ENCODE measurements at places on chromosomes 12 and 14.

- no peaks in the 10 kb centered on the region for H3K36me3 ChIP-seq
- no peak for DNase-seq
- H3K4me3 ChIP-seq, result no peak overlapping the region
Measured at GRCh38 chr12:122943196-122943595, 23.1 kb downstream of the ABCB9 start.

DNA sequence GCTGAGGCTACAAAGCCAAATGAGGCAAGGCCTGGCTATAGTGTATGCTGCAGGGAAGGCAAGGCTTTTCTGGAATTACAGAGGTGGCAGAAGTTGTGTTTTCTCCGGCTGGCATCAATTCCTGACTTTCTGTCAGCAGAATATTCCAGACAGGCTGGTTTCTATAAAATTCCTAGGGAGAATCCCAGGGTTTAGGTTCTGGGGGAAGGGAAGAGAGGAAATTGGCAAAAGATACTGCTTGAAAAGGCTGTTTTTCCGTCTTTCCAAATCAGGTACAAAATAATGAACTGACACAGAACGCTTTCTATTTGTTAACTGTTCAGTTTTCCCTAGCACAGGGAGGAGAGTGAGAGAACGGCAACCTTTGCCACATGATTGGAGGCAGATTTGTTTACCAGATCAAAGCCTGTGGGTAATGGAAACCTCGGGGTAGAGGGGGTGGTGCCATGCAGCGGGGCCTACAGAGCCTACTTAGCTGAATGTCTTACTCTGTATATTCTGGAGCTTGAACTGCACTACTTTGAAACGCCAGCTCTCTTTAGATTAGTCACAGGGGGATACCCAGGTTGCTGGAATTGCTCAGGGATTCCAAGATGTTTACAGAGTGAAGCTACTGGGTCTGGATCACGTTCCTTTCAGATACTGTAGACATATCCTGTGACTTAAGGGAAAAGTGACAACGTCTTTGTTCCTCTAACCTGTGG is 65.8 kb upstream of the DACT1 start:
- H3K27ac ChIP-seq, result no peak overlapping the region
- no peaks in the 10 kb centered on the region for H3K27me3 ChIP-seq

DNA sequence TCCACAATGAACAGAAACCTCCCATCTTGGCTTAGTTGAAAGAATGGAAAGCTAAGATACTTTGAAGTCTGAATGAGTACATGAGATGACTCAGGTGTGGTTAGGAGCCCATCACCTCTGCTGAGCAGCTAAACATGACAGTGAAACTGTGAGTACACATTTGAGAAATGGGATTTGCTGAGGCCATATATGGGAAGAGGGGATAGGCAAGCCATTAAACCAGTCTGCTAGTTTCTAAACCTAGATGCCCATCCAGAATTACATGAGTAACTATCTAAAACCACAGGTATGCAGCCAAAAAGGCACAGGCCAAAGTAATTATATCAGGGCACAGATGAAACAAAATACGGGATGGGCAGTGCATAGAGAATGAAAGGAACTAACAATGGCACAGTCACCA is 41.2 kb downstream of the NKX2-1 start:
- no peaks in the 10 kb centered on the region for H3K27me3 ChIP-seq
- DNase-seq, result no peak
- no peaks in the 10 kb centered on the region for H3K36me3 ChIP-seq
- H3K4me3 ChIP-seq, result no peak overlapping the region
- H3K27ac ChIP-seq, result no peak overlapping the region
- H3K4me1 ChIP-seq, result no peaks in the 10 kb centered on the region

GRCh38 chr14:93163564-93163963 is 21.1 kb downstream of the MOAP1 start:
- H3K4me3 ChIP-seq, result no peak overlapping the region
- H3K27ac ChIP-seq, result no peak overlapping the region
- H3K27me3 ChIP-seq, result no peaks in the 10 kb centered on the region
- no peaks in the 10 kb centered on the region for H3K4me1 ChIP-seq
- H3K36me3 ChIP-seq, result no peaks in the 10 kb centered on the region
- no peak for DNase-seq

- no peaks in the 10 kb centered on the region for H3K27me3 ChIP-seq
- no peak for DNase-seq
- H3K4me1 ChIP-seq, result no peaks in the 10 kb centered on the region
- no peak overlapping the region for H3K4me3 ChIP-seq
- H3K27ac ChIP-seq, result no peak overlapping the region
- no peaks in the 10 kb centered on the region for H3K36me3 ChIP-seq
Measured at GRCh38 chr14:54459106-54459505, 17.9 kb upstream of the CNIH1 start.

DNA sequence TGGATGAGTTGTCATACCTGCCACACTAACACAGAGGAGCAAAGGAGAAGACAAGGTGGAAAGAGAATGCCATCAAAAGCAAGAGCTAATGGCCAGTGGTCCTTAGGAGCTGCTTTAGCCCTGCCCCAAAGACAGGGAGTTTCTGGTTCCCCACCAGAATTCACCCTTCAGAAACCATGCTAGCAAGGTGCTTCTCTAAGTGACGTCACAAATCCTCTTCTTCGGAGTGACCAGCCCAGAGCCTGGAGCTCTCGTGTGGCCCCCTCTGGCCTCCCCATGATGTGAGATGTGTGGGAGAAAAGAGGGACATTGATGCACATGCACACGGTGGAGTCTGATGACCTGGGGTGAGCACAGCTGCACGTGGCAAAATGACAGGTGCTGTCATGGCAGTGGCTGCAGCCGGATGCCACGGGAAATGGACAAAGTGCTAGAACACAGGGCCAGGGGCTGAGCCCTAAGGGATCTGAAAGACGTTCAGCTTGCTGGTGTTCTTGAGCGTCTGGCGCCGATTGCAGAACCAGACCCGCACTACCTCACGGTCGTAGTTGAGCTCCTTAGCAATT is 16.9 kb upstream of the TFCP2 start:
- no peak overlapping the region for H3K27ac ChIP-seq
- H3K4me3 ChIP-seq, result no peak overlapping the region
- H3K4me1 ChIP-seq, result no peaks in the 10 kb centered on the region

- DNase-seq, result peak; percentile 16
- no peak overlapping the region for H3K27ac ChIP-seq
- H3K4me3 ChIP-seq, result no peak overlapping the region
- no peaks in the 10 kb centered on the region for H3K36me3 ChIP-seq
- H3K27me3 ChIP-seq, result no peaks in the 10 kb centered on the region
Measured at GRCh38 chr12:77686760-77687159, 143.9 kb upstream of the NAV3 start.
